ENCODE measurements at places on chromosomes 1 and 21.

DNA sequence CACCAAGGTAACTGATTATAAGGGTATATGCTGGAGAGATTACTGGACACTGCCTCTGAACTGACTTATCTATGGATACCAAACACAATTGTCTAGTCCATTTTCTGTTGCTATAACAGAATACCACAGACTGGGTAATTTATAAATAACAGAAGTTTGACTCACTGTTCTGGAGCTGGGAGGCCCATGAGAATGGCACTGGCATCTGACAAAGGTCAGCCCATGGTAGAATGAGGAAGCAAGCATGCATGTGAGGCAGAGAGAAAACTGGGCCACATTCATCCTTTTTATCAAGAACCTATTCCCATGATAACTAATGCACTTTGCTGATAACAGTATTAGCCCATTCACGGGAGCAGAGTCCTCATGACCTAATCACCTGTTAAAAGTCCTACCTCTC, 37.4 kb downstream of the FCER1A start:
- DNase-seq = no peak

- no peak for DNase-seq
Measured at GRCh38 chr21:38623552-38623951, 125.3 kb upstream of the ERG start.

- DNase-seq = no peak
Measured at GRCh38 chr21:35645991-35646390, 414.3 kb downstream of the SETD4 start.

DNA sequence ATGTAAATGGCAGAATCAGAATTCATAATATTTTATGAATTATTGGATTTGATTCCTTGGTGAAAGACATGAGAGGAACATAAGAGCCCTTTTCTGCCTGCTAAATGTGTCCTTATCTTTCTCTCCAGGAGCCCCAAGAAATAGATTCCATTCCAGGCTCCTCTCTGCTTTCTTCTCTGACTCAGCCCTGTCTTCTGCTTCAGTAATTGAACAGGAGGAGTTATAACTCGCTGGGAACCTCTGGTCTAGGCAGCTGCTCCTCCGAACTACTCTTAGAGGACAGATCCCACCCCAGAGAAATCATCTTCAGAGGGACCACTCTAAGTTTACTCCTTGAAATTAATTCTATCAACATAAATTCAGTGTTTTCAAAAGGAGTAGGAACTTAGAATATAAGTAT, 78.4 kb downstream of the RGS21 start:
- no peak for DNase-seq

GRCh38 chr1:58924821-58925220, 141.0 kb upstream of the JUN start:
- DNase-seq = no peak

GRCh38 chr1:75764057-75764655, 21.9 kb upstream of the RABGGTB start:
- DNase-seq = no peak

DNA sequence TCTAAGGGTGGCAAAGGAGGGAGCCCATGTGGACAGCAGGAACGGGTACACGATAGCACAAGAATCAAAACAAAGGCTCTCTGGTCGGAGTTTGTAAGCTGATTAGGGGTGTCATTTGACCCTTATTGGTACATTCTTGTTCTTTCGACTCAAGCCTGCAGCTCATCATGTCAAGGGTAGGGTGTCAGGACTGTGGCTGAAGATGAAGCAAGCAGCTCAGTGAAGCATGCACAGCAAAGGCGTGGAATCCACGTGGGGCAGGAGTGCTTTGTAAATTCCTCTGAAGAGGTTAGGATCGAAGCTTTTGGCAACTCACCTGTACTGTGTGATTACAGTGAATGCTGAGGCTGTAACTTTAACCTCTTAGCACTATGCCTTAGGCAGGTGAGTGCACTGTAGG, 4.7 kb upstream of the ABCB10 start:
- no peak for DNase-seq

DNA sequence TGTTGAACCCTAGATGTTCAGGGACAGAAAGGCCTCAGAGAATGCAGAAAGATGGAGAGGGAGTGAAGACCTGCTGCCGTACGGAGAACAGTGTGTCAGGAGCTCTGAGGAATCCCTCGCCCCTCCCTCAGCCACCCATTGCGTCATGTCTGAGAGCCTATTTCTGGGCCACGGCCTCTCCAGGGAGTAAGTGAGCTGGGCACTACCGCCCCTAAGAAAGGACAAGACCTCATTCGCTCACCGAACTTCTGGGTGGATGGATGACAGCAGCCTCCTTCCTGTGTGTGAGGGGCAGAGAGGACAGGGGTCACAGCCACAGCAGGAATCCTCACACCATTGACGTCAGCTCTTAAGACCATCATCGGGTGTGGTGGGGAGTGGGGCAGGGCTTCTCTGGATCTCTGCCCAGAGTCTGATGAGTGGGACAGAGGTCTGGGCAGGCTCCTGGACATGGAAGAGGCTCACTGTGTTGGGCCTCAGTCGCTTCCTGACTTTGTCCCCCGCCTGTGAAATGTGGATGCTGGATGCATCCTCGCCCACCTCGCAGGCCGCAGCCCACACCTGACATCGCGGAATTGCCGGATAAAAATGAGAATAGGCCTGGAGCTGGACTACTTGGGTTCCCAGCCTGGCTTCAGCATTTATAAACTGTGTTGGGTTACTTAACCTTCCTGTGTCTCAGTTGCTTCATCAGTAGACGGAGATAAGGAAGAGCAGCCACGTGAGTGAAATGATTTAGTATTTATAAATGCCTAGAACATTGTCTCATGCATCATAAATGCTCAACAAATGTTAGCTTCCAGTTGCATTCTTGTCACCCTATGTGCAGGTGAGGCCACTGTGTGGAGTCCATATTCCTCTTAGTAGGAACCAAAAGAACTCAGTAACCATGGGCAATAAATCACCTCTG, 238.6 kb downstream of the TRABD2B start:
- peak; percentile 47 for DNase-seq

- no peak for DNase-seq
Measured at GRCh38 chr1:8627728-8628127, 189.7 kb downstream of the RERE start.

DNA sequence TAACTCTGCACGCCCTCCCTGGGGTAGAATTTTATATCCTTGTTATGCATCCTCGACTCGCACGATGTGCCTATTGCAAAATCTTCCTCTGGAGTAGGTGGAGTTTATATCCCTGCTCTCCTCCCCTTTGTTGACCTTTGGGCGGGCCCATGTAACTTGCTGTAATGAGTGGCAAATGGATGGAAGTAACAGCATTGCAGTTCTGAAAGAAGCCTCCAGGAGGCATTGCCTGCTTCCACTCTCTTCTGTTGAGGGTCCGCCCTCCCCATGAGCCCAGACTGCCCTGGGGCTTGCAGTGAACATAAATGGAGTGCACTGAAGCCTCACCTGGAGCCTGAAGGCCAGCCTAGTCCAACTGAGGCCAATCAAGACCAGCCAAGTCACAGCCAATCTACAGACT, 62.2 kb upstream of the GRIK3 start:
- DNase-seq = no peak

- DNase-seq = no peak
Measured at GRCh38 chr1:212267460-212267859, 17.8 kb upstream of the PPP2R5A start.

GRCh38 chr1:37323486-37324377, 150.6 kb upstream of the ZC3H12A start:
- DNase-seq = no peak

DNA sequence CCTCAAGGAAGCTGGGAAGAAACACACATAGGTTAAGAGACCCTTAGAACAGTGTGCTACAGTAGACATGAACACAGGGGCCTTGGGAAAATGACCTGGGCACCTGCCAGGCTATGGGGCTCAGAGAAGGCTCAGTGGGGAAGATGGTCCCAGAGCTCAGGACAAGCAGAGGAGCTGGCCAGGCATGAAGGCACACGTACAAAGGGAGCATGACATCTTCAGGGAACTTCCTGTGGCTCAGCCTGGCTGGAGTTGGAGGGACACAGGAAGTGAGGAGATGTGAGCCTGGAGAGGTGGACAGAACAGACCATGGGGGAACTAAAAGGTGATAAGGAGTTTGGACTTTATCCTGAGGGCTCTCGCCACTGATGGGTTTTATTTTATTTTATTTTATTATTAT, 3.8 kb upstream of the SLC50A1 start:
- DNase-seq = no peak

DNA sequence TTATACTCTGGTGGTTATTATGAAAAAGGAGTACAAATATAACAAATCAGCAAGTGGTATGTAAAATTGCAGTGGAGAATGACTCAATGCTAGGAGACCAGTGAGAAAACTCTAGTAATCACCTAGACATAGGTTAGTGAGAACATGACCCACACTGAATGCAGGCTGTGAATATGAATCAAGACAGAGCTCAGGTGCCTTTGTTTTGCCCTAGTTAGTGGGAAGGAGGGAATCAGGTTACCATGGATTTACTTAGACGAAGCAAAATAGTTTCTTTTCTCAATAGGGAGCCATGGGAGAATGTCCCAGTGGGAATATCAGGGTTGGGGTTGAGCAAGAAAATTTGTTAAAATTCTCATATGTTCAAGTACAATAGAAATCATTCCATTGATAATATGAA, 10.6 kb upstream of the GCLM start:
- DNase-seq = no peak

GRCh38 chr1:172176206-172176605, 244.3 kb upstream of the C1orf105 start:
- no peak for DNase-seq

DNA sequence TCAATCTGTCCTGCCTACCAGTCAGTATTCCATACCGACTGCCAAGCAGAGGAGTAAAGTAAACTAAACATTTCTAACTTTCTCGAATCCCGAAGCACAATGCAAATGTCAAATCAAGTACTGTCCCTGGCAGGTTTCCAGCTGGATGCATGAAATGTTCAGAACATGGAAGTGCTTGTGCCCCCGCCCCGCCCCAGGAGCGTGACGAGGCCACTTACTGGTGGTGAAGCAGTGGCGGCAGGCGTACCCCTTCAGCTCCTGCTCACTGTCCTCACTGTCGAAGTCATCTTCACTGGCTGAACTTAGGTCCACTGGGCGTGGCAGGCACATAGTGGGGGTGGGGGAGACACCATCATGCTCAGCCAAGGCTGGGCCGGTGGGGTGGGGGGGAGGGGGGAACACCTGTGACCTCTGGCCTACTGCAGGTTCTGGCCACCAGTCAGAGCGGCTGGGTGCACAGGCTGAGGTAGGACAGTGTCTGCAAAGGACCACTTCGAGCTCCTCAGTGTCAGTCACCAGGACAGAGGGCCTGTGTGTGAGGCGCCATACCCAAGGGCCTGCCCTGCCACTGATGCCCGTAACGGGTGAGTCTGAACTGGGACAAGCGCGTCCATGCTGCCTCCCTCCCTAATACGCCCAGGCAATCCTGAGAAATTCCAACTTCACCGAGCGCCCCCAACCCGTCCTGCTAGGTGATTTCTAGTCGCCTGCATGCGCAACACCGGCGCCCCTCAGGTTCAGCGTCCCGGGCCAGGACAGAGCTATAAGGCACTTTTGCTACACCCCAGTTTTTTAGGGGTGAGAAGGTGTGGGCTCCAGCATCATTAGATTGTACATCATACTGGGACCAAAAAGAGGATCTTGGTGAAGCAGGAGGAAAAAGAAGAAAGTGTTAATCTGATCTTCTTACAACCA, 46.9 kb downstream of the SLC45A1 start:
- DNase-seq = peak; percentile 24

DNA sequence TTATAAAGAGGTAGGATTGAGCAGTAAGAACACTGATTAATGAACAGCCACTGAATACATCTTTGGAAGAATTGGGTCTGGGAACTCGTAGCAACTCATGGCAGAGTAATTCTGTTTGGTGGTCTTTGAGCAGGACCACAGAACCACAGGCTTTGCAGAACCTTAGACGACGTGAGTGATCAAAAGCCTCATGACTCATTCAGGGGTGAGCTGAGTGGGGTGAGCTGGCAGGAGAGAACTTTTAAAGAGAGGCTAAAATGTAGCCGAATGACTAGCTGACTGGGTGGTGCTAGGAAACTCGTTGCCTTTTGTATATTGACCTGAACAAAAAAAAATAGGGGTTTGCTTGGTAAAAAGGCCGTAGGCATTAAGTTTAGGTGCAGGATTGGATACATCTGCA, 313.8 kb downstream of the TGFB2 start:
- DNase-seq = no peak

- peak; percentile 75 for DNase-seq
Measured at GRCh38 chr1:87335175-87335884, 6.7 kb downstream of the LMO4 start.

DNA sequence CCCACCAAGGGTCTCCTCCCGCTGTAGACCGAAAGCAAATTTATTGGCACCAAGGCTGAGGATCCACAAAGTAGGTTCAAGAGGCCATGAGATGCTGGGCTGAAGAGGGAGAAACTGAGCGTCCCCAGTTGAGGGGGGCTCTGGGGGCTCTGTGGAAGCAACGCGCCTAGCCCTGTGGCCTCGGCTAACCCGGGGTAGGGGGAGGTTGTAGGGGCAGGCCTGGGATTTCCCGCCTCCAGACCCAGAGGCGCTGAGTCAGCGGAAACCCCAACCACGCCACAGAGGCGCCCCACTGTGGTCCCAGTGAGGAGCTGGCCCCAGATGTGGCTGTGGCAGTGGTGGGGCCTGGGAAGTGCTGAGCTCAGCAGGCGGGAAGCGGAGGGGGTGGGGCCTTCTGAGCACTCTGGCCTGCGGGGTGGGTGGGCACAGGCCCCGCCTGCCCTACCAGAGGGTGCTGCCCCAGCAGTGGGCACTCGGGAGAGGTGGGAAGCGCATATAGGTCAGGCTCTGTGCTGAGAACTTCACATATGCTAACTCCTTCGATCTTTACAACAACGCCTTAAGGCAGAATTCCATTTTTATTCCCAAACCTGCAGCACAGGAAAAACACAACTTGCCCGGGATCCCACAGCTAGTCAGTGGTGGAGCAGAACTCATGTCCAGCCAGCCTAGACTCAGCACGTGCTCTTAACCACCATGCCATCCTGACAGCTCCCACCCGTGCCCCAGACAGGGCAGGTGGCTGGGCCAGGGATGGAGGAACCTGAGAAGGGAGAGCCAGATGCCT, 1.5 kb upstream of the COL16A1 start:
- peak; percentile 90 for DNase-seq

GRCh38 chr1:30822966-30823581, 65.5 kb upstream of the LAPTM5 start:
- no peak for DNase-seq

DNA sequence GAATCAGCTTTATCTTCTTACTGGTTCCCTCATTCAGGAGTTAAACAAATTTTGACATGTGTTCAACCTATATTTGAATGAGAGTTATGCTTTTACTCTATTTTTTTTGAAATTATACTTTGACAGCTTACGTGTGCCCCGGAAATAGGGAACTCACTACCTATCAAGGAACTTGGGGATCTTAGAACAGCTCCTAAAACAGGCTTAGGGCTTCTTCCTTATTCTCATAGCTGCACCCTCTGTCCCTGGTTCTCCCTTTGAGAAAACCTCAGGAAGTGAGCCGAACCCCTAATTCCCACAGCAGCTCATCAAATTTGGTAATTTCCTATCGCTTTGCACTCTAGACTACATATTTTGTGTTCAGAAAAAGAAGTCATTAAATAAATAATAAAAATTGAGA, 81.2 kb upstream of the RUNX3 start:
- DNase-seq = no peak

DNA sequence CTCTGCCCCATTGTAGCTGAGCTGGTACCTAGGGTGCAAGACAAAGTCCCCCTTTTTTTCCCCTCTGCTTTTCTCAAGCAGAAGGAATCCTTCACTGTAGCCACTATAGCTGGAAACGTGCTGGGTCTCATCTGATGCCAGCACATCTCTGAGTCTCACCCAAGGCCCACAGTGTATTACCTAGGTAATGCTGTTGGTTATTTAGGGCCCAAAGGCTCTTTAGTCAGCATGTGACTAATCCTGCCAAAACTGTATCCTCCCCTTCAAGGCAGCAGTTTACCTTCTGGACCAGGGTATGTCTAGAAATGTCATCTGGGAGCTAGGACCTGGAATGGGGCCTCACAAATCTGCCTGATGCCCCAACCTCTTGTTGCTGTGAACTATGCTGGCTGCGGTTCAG, 423.4 kb downstream of the NUF2 start:
- DNase-seq = no peak
